Cerebellar nuclear complex (tissue), 1 donor: ENCODE measurements at places on chromosomes 13 and 19.

DNA sequence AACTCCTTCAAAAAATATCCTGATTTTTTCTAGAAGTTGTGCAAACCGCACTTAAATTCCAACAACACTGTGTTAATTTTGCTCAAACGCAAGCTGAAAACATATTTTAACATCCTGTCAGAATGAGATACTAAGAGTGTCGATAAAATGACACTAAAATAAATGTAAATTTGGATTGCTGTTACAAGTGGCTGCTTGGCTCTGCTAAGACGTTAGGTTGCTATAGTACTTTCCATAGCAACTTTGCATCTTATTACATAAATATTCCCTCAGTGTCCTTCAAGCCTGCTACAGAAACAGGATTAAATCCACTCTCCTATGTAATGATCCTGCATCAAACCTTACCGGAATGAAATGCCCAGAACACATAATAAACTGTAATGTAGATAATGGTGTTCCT, 292.1 kb downstream of the DNAJC15 start:
- DNase-seq, result no peak

DNA sequence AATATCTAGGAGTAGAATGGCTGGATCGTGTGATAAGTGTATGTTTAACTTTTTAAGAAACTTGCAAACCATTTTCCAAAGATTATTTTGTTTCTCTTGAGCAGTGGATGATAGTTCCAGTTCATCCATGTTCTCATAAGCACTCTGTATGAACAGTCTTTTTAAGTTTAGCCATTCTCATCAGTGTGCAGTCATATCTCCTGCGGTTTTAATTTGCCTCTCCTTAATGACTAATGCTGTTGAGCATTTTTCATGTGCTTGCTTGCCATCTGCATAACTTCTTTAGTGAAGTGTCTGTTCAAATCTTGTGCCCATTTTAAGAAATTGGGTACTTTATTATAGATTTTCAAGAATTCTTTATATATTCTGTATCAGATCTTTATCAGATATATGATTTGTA, 58.6 kb downstream of the WASF3 start:
- DNase-seq, result no peak

- no peak for DNase-seq
Observed at GRCh38 chr13:34466301-34466700, 475.8 kb upstream of the NBEA start.

DNA sequence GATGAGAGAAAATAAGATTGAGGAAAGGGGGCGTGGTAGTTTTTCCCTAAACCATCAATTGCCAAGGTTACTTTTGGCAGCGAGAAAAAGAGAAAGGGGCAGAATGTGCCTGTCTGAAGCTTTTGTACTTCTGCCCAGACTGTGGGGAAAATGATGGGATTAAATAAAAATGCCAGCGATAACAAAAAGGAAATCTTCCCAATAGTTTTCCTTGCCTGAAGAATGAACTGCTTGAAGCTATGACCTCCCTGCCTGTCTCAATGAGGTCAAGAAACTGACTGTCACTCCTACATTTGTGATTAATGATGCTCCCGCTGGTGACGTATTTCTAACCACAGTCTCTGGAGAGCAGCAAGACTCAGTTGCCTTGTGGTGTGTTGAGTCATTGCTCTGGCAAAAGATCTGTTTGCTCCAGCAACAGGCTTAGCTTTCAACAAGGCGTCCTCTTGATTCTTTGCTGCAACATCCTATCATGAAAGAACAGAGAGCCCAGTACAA, 1051.5 kb downstream of the DIAPH3 start:
- no peak for DNase-seq

GRCh38 chr19:36113894-36114720, 568 bp downstream of the POLR2I start:
- DNase-seq, result no peak

GRCh38 chr13:38687246-38688229, 661 bp downstream of the FREM2 start:
- DNase-seq, result no peak

DNA sequence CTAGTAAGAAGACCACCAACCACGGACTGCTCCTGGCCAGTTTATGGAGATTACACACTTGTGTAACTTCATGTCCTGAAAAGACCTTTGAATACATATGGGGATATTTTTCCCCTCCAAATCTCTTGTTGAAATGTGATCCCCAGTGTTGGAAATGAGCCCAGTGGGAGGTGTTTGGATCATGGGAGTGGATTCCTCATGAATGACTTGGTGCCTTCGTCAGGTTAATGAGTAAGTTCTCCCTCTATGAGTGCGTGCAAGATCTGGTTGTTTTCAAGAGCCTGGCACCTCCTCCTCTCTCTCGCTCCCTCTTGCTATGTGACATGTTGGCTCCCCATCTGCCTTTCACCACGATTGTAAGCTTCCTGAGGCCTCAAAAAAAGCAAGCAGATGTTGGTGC, 769.0 kb upstream of the SLITRK1 start:
- no peak for DNase-seq

DNA sequence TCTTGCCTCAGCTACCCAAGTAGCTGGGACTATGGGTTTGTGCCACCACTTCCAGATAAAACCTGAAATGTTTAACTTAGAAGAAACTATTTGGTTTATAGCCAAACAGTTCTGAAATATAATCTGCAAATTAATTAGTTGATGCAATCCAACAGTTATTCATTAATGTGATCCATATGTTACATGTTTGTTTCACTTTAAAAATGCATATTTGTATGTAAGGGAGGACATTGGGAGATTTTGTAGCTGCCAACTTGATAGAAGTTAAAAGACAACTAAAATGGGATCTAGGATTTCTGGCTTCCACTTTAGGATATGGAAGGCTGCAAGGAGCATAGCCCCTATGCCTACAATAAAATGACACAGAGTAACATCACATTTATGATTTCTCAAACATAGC, 532.5 kb upstream of the SLC10A2 start:
- DNase-seq, result no peak

GRCh38 chr13:75493156-75493555, 11.2 kb upstream of the TBC1D4 start:
- no peak for DNase-seq

- no peak for DNase-seq
Observed at GRCh38 chr13:32087955-32088747, 56.6 kb downstream of the FRY start.

DNA sequence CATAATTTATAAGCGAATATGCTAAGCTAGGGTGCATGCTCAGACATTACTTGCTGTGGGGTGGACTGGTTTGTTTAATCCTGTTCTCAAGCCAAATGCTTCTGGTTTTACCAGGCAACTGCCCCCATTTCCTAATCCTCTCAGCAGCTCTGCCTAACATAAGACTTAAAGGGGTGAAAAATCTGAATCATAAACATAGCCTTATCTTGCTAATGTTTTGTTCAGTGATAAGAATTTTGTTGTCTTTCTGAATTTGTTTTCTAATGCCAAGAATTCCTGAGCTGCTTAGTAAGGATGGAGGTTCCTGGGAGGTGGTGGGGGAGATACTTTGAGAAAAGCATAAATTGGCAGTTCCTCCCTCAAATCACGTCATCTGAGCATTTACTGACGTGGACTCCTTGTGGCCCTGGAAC, 42.7 kb downstream of the ING1 start:
- DNase-seq, result no peak

GRCh38 chr19:17205237-17206140, 9.7 kb upstream of the USE1 start:
- no peak for DNase-seq

DNA sequence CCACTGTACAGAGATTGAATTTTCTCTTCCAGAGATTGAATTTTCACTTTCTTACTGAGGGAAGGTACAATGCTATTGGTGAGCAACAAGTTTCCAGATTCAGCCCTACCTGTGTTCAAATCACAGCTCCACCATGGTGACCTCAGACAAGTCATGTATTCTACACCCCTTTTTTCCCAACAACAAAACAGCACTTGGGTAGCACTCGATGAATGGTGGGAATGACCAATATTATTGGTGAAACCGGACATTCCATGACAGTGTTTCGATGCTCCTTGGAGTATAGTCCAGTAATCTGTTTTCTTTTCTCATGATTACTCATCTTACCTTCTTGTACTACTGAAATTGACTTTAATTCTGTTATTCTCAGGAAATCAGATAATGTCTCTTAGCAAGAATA, 266.2 kb upstream of the SOX21 start:
- no peak for DNase-seq

DNA sequence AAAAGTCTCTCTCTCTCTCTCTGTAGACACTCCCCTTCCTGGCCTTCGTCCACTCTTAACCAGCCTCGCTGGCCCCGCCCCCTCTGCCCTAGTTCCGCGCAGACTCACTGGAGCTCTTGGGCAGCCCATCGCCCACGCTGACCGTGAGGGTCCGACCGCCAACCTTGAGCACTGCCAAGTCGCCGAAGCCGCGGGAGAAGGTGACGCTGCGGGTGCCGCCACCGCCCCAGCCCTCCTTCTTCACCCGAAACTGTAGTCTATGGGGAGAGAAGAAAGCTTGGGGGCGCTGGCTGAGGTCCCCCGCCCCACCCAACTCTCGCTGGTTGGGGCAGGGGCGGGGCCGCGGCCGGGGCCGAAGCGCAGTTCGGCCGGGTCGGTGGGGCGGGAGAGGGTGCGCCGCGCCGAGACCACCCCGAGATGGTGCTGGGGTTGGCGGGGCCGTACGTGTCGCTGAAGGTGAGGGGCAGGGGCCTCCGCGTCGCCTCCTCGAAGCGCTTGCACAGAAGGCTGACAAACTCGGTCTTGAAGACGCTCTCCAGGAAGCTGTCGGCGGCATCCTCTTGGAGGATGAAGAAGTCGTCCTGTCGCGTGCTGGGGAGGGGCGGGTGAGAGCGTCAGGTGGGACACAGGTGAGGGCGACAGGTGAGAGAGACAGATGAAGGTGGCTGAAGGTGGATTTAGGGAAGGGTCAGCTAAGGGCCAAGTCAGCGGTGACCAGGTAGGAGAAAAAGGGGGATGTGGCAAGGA, 12.6 kb upstream of the ZNF414 start:
- no peak for DNase-seq
